Stimulated activated CD8-positive, alpha-beta memory T cell treated with anti-CD3 and anti-CD28 coated beads, Interleukin-7, amount 100 ng/mL, for 1 hour (primary cell): ENCODE measurements at places on chromosomes 1 and 21.

- no peak for DNase-seq
Observed at GRCh38 chr1:112554411-112554810, 45.6 kb downstream of the WNT2B start.

- no peak for DNase-seq
Observed at GRCh38 chr1:48889615-48890014, 112.9 kb upstream of the BEND5 start.

DNA sequence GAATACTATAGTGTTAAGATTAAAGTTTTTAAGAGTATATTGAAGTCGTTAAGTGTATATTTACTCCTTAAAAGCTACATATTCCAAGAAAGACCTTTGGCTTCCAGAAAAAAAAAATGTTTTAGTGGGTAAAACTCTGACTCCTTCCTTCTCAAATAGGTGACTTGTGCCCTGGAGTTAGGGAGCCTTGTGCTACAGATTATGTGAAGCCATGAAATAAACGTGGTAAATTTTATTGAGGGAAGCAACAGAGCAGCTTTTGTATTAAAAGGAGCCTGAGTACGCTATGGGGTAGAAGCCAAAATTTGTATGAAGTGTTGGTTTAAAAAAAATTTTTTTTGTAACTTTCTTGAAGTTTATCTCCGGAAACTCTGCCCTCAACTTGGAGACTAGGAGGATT is 994 bp downstream of the RO60 start:
- DNase-seq: no peak

GRCh38 chr1:21935393-21935804 is 1.7 kb downstream of the HSPG2 start:
- no peak for DNase-seq

GRCh38 chr1:92916899-92917298 is 44.4 kb downstream of the DIPK1A start:
- no peak for DNase-seq

GRCh38 chr1:44808063-44808937 is at the start of gene BTBD19:
Gene BTBD19, plus strand, starts transcription at chr1:44808523. Its CDS starts 298 bp downstream, at chr1:44808821.
- DNase-seq: no peak

- DNase-seq: no peak
Observed at GRCh38 chr1:208717525-208717924, 473.3 kb upstream of the PLXNA2 start.

- no peak for DNase-seq
Observed at GRCh38 chr1:198892065-198892464, 253.2 kb downstream of the PTPRC start.

GRCh38 chr1:246781212-246781611 is 57.0 kb downstream of the SCCPDH start:
- DNase-seq: no peak

DNA sequence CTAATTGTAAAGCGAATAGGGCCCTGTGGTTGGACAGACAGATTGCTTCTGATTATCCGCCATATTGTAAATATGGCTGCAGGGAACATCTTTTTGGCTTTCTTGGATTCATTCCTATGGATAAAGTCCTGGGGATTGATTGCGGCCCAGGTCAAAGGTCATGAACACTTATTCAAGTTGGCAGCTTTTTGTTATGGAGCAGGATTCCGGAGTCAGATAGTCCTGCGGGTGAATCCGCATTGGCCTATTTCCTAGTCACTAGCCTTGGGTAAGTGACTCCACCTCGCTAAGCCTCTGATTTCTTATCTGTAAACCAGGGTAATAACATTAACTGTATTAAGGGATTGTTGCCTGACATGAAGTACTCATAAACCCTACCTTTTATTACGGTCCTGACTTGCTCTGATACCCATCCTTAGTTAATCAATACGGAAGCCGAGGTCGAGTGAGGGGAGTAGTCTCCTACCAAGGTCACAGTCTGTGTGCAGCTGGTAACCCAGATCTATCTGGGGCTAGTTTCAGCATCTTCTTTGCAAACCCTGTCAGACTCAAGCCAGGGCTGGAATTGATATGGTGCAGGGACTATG is 31.7 kb downstream of the EDN2 start:
- DNase-seq: no peak

GRCh38 chr1:96234299-96234698 is 487.3 kb upstream of the PTBP2 start:
- DNase-seq: no peak

DNA sequence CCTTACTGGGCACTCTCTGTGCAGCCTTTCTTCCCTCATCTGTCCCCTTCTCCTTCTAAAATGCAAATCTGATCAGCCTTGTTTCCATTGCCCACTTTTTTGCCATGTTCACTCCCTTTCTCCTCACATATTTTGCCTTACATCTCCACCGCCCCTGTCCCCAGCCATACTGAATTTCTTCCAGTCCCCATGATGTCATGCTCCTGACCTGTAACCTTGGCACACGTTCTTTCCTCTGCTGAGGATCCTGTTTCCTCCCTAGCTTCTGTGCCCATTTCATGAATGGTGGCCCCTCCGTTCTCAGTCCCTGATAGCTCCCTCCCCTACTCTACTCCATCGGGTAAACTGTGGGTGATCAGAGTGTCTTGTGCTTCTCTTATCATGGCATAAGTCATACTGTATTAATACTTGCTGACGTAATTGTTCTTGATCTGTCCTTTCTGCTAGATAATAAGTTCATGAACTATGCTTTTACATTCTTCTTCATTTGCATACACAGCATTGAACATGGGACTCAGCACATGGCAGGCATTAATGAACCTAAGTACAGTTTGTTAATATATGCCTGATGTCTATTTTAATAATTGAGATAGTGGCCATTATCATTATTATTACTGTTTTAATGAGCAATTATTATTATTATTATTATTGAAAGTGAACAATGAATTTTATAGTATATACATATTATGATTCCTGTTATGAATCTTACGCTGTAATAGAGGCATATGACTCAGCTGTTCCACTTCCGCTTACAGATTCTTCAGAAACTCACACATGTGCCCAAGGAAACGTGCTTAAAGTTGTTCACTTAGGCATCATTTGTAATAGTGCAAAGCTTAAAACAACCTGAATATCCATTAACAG is 28.5 kb downstream of the MAP3K21 start:
- no peak for DNase-seq

GRCh38 chr21:45042664-45043161 is 31.7 kb upstream of the ADARB1 start:
- no peak for DNase-seq

DNA sequence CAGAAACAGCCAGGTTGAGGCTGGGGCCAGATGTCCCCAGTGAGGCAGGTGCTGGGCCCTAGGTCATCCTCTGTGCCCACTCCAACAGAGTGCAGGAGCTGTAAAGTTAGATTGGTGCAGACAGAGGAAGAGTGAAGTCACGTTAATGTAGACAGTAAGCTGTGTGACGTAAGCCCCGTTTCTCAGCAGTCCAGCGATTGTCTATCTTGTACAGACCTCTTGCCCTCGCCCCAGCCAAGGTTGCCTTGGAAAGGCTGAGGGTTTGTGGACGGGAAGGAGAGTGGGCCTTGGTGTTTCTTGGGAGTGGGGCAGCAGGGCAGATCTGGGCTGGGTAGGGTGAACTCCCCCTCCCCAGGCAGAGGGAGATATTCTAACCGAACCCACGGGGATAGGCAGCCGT is 13.5 kb downstream of the FAAH start:
- no peak for DNase-seq

GRCh38 chr1:167328816-167329483 is 108.3 kb downstream of the POU2F1 start:
- no peak for DNase-seq

DNA sequence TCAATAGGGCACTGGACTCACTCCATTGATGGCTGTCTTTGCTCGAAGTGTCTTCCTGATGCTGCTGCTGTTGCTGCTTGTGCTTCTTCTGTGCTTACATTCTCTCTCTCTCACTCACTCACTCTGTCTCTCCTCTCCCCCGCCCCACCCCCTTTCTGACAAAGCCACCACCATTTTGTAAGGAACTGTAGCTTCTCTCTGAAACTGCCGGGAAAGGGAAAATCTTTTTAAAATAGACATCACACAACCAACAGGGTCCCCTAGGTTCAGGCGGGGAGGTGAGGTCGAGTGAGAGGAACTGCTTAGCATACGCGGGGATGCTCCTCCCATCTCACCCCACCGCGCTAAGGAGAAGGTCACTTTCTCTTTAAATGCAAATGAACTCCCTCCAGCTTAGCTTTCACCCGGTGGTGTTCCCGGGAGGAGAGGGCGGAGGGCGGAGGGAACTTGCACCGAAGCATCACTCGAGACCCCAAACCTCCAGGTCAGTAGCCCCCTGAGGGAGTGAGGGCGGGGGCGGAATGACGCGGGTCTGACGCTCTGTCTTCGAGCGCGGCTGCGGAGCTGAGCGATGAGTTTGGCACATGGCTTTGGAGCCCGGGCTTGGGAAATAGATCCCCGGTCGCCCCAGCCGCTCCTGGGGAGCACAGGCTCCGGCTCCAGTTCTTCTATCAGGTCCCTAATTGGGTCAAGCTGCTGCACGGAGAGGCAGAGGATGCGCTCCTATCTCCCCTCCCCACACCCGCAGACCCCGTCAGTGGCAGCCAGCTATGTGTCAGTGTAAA is at the start of gene CCDC28B:
CCDC28B (plus strand) TSS at position 370 of the 785 bp plus-strand sequence. CDS start 1,341 bp downstream, outside the sequence.
- no peak for DNase-seq

- no peak for DNase-seq
Observed at GRCh38 chr1:24949331-24949881, 19.3 kb upstream of the RUNX3 start.

DNA sequence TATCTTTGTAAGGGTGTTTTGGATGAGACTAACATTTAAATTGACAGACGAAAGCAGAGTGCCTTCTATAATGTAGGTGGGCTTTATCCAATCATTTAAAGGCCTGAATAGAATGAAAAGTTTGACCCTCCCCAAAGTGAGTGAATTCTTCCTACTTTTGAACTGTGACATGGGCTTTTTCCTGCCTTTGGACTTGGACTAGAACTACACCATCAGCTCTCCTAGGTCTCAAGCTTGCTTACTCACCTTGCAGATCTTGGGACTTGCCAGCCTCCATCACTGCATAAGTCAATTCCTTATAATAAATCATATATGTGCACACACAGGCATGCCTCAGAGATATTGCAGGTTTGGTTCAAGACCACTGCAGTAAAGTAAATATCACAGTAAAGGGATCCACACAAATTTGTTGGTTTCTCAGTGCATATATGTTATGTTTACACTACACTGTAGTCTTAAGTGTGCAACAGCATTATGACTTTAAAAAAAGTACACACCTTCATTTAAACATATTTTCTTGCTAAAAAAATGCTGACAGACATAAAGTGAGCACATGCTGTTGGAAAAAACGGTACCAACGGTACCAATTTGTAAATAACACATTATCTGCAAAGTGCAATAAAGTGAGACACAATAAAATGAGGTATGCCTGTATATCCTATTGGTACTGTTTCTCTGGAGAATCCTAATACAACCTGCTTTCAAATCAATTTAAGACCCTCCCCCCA is 51.6 kb upstream of the ATF3 start:
- no peak for DNase-seq

GRCh38 chr21:41610042-41610839 is 102.3 kb upstream of the TMPRSS2 start:
- no peak for DNase-seq

DNA sequence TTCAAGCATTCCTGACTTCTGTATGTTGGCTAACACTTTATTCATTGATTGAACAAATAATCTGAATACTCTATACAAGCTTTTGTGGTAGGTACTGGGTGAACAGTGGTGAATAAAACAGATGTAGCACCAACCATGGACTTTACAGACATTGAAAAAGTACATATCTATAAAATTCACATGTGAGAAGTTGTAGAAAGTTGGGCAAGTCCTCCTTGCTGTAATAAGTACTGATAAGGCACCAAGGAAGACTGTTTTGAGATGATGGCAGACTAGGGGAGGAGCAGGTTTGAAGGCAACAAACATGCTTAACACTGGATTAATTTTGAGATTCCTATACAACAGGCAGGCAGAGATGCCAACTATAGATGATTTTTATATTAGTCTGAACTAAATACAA is 42.4 kb downstream of the RNF2 start:
- no peak for DNase-seq

- DNase-seq: no peak
Observed at GRCh38 chr21:36461277-36461917, 18.5 kb downstream of the CLDN14 start.

GRCh38 chr1:204286831-204287421 is 72.8 kb downstream of the PLEKHA6 start:
- peak; percentile 1 for DNase-seq

- no peak for DNase-seq
Observed at GRCh38 chr1:224996266-224996665, 66.8 kb downstream of the DNAH14 start.

DNA sequence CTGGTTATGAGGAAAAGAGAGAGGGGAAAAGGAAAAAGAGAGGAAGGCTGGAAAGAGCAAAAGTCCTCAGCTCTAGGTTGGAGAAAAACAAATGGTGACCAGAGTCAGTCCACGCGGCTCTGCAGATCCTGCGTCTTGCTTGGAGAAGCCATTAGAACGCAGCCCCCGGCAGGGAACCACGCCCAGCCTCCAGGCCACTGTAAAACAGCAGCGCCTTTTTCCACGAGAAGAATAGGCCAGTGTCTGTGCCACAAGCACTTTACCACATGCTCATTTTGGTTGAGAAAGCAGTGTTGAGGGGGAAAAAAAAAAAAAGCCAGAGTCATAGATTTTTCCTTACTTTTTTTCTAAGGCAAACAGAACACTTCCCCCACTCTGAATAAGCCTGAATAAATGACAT is 846.9 kb upstream of the ADAMTS5 start:
- no peak for DNase-seq

DNA sequence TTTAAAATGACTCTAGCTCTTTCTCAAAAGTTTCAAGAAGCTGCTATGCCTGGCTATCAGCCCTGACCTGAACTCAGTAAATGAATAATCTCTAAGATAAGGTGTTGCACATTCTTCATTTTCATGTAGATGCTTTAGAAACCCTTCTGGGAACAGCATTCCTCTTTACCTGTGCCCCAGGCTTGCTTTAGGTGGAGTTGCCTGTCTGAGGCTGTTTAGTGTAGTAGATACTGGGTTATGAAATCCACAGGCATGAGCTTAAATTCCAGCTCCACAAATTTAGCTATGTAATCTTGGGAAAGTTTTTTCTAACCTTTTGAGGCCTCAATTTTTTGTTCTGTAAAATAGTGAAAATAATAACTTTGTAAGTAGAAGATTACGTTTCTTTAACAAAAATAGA is 41.6 kb downstream of the ATP6V1G3 start:
- no peak for DNase-seq

- DNase-seq: no peak
Observed at GRCh38 chr1:7954683-7955082, 6.8 kb upstream of the PARK7 start.

GRCh38 chr1:19251305-19252196 is at the start of the genes EMC1 and MRTO4:
Gene EMC1, minus strand, starts transcription at chr1:19251524. Its CDS starts 15 bp downstream, at chr1:19251509.
Gene MRTO4, plus strand, starts transcription at chr1:19251805. Its CDS starts 31 bp downstream, at chr1:19251836.
- DNase-seq: peak; percentile 84

DNA sequence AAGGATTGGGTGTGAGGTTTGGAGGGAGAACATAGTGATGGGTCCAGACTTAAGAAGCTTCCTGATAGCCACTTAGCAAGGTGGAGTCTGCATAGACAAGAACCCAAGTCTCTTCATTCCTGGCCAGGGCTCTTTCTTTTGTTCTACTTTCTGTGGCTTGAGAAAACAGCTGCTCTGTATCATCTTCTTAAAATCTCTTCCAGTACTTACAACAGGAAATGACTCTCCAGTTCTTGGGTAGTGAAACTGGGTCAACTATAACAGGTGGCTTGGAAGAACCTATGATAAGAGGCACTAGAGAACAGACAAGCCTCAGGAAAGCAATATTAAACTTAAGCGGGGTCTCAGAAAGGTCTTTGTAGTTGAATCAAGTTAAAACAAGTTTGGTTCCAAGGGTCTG is 148.1 kb upstream of the USP24 start:
- DNase-seq: no peak

- DNase-seq: no peak
Observed at GRCh38 chr1:15355968-15356625, 53.6 kb upstream of the EFHD2 start.

- no peak for DNase-seq
Observed at GRCh38 chr1:169902751-169903150, 9.1 kb upstream of the SCYL3 start.
